ENCODE measurements at places on chromosomes 2 and 18.

GRCh38 chr2:176003958-176004357, 1.9 kb upstream of the LNPK start:
- no peak for DNase-seq

GRCh38 chr18:63292831-63293683, 26.5 kb downstream of the BCL2 start:
- DNase-seq = no peak

GRCh38 chr2:108988796-108989713, at the start of gene EDAR:
EDAR (minus strand) TSS chr2:108989220; CDS start chr2:108931014, 58,206 bp downstream.
- no peak for DNase-seq

DNA sequence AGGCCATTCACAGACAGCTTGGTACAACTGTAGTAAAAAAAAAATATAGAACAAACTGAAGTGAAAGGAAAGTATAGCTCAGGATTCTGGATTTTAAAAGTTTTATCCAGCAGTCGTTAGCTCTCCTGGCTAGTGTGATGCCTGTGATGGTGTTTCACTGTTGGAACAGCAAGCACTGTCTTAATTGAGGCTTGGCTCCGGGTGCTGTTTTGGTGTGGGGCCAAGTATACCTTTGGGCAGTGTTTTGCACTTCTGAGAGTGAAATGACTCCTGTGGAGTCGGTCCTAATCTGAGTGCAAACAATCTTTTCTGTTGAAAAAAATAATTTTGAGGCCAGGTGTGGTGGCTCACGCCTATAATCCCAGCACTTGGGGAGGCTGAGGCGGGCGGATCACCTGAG, 28.7 kb upstream of the RAB1A start:
- DNase-seq = no peak

- DNase-seq = no peak
Observed at GRCh38 chr2:107502539-107502938, 324.2 kb upstream of the RGPD4 start.

- no peak for DNase-seq
Observed at GRCh38 chr2:6872394-6872793, 5.2 kb upstream of the RSAD2 start.

GRCh38 chr18:37407571-37407970, 158.0 kb downstream of the CELF4 start:
- no peak for DNase-seq

GRCh38 chr2:37619959-37620300, 51.5 kb downstream of the CDC42EP3 start:
- DNase-seq = no peak

DNA sequence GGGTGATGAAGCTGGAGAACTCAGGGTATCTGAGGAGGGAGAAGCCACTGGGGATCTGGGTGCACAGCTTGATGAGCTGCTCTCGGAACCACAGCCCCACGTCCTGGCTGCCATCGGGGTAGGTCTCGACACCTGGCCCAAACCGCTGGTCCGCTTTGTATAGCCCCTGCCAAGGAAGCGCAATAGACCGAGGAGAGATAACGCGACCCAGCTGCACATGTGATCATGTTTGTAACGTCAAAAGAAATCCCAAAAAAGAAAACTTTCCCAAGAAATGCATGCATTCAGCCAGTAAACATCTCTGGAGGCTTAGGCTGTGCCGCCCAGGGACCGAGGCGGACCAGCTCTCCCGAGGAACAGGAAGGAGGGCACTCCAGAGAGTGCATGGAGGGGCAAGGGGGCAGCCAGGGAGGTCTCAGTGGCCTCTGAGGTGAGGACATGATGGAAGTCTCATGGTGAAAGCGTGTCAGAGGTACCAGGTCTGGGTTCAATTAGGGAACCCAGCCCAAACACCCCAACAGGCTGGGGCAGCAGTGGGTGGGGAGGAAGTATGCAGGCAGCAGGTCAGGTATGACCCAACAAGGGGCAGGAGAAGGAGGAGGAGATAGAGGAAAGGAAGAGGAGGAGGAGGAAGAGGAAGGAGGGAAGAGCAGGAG, 28.3 kb downstream of the ANKMY1 start:
- DNase-seq = no peak

DNA sequence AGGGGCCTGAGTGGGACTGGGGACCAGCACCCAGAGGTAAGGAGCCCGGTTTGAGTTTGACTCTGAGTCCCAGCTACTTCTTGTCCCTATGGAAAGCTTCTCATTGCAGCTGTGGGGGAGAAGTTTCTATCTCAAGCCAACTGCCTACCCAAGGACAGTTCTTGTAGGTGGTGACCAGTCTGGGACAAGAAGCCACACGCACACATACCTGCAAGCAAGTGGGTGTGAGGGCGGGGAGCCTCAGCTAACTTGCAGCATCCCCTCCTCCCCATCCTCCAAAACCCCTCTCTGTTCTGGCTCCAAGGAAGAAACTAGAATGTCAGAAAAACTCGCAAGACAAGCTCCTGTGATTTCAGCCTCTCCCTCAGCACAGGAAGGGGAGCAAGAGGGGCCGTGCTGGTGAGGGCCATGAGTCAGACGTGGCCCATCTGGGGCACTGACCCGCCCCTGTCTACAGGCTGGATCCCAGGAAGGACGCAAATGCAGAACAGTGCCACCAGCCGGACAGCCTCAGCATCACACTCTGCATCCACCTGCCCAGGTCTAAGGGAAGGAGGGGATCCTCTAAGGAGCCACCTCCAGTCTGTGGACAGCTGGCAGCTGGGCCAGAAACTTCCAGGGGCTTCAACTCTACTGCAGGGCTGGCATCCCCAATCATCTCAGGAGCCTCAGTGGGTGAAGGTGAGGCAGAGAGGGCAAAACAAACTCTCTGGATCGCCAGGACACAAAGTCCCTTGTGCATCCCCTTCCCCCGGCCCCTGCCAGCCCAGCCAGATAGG, 103.4 kb downstream of the TNS1 start:
- DNase-seq = peak; percentile 50

GRCh38 chr2:60105906-60106305, 447.5 kb downstream of the BCL11A start:
- DNase-seq = no peak

DNA sequence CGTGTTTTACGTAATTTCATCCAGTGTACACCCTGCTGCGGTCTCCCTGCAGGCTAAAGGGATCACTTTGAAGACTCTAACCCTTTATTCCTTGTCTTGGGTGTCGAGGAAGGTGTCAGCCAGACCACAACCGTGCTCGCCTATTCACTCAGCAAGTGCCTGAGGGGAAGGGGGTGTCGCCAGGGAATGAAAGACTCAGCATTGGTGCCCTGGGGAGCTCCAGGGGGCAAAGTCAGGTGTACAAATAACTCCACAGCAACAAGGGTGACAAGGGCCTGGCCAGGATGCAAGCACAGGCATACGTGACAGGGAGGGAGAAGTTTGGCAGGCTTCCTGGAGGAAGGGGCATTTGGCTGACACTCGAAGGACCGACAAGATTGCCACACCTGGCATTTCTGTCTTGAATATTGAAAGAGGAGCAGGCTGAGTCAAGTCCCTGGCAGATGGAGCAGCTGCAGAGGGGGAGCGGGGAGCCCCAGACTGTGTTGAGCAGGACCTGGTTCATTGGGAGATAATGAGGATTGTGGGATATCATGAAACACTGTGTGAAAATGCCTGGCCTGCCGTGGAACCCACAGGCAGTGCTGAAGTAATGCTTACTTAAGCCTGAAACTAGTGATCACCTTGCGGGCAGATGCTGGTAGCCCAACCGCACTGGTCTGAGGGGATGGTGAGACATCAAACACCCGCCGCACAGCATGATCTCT, 93.9 kb downstream of the RHOB start:
- no peak for DNase-seq

- no peak for DNase-seq
Observed at GRCh38 chr2:26081556-26081955, 47.7 kb downstream of the RAB10 start.

GRCh38 chr2:173075781-173076580, at the start of gene MAP3K20:
MAP3K20 (plus strand) TSS chr2:173075846; CDS start chr2:173091032, 15,186 bp downstream.
- no peak for DNase-seq

DNA sequence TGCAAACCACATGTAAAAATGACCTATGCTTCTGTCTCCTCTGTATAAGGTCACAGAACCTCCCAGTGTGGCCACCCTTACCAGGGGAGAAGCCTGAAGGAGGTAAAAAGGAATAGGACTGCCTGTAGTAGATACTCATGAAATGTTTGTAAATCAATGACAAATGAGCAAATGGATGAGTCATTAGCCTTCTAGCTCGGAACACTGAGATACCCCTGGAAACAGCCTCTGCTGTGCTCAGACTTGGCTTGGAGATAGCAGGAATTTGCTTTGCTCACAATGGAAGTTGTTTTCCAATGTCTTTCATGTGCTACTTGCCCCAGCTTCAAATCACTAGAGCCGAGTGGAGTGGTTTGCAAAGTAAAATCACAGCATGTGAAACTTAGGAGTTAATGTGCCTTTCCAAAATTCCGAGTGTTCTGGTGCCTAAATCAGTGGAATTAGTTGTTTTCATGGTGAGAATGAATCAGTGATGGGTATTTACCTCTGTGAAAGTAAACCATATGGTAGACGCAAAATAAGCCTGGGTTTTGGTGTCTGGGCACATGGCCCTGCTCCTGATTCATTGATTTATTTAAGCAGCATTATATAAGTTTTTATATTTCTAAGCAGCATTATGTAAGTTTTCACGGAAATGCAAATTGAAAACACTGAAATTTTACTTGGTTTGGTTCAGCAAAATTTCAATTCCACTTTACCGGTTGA, 154.0 kb upstream of the MAP3K20 start:
- no peak for DNase-seq

GRCh38 chr2:157107460-157107859, 150.0 kb upstream of the GALNT5 start:
- DNase-seq = no peak

GRCh38 chr2:112782234-112782799, 2.0 kb downstream of the IL1A start:
- DNase-seq = no peak

DNA sequence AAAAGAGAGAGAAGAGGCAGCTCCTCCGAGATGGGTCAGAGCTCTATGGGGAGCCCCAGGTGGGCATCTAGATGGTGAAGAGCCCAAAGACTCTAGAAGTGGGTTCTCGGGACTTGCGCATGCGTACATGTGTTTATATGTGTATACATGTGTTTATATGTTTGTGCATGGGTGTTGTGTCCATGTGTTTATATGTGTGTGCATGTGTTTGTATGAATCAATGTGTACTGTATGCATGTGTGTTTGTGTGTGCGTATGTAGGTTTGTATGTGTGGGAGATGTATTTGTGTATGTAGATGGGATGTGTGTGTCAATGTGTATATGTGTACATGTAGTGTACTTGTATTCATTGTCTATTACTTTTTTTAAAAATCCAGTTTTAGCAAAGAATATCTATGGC, 25.6 kb downstream of the DNPEP start:
- no peak for DNase-seq

- DNase-seq = no peak
Observed at GRCh38 chr2:769771-770170, 92.6 kb upstream of the TMEM18 start.
